Naive thymus-derived CD4-positive, alpha-beta T cell (primary cell): ENCODE measurements at places on chromosomes 4 and X. TPM values are rescaled to one million over a fixed set of nuclear protein-coding genes. Genes with fewer than 3 reads are reported as not detected.

GRCh38 chr4:168833881-168834280, 176.2 kb downstream of the CBR4 start:
- H3K4me1 ChIP-seq = peaks cover 5% of the 10 kb centered on the region
- H3K4me3 ChIP-seq = no peak overlapping the region
- no peak for DNase-seq
- no peaks in the 10 kb centered on the region for H3K27me3 ChIP-seq

- no peak overlapping the region for H3K4me3 ChIP-seq
- H3K27ac ChIP-seq = no peak overlapping the region
- no peaks in the 10 kb centered on the region for H3K27me3 ChIP-seq
Measured at GRCh38 chrX:2450681-2451080, 50.1 kb downstream of the DHRSX start.

DNA sequence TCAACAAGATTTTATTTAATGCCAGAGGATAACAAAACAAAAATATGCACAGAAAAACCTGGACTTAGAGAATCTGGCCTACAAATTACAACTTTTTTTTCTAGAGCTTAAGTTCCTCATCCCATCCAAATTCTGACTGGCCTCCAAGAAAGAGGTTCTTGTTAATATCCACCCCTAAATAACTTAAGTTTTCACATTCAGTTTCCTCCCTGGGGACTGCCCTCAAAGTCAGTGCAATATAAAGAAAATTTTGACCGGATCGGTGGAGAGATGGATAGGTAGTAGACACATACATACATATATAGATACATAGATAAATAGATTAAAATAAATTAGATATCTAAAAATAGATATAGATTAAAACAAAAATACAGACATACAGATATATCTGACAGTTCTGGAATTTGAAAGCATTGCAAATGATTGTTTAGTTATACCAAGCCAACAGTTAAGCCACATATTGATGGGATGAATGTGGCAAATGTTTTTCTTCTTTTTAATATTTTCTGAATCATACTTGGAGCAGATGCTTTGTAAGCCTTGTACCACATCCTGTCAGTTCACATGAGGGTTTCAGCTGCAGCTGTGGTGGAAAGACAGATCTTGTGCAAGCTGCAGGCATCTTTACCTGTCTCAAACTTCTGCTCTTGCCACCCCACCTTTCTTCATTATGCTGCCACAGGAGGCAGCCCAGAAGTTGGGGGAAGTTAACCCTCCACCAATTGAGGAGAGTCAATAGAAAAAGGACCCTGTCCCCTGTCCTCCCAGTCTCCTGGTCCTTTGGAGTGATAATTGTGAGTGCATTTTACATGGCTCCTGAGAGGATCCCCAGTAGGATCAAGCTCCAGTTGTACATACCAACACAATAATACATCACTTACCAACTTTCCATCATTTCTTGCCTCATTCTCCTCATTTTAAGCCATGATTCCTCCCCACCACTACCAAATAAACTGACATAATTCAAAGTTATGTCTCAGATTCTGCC, 58.5 kb upstream of the PRDM8 start:
- no peaks in the 10 kb centered on the region for H3K27me3 ChIP-seq
- no peak overlapping the region for H3K27ac ChIP-seq
- DNase-seq = peak; percentile 75
- H3K4me3 ChIP-seq = no peak overlapping the region
- peaks cover 32% of the 10 kb centered on the region for H3K4me1 ChIP-seq

Gene MAGEB2
- total RNA-seq = not detected
